ENCODE measurements at places on chromosomes 7 and 10. TPM values are rescaled to one million over a fixed set of nuclear protein-coding genes. Genes with fewer than 3 reads are reported as not detected.

Gene NAT16
- total RNA-seq: 0.82 TPM

Gene FAM25A
- not detected for total RNA-seq

Gene ADCY1
- 43.0 TPM for total RNA-seq

Gene GRID1
- 10.0 TPM for total RNA-seq

All from camera-type eye (tissue), 1 donor.